ENCODE measurements at places on chromosomes 2 and 18. TPM values are rescaled to one million over a fixed set of nuclear protein-coding genes. Genes with fewer than 3 reads are reported as not detected.

The LRP1B gene
- not detected for total RNA-seq

The HDLBP gene
- total RNA-seq = 163 TPM

The IL36RN gene
- total RNA-seq = not detected

The REEP1 gene
- 0.39 TPM for total RNA-seq

The SPEG gene
- total RNA-seq = 1.5 TPM

The BUB1 gene
- 82.2 TPM for total RNA-seq

The SP140 gene
- 86.4 TPM for total RNA-seq

The EGR4 gene
- 0.10 TPM for total RNA-seq

The KCMF1 gene
- total RNA-seq = 77.7 TPM

The COLEC12 gene
- not detected for total RNA-seq

The CREG2 gene
- 0.43 TPM for total RNA-seq

The FAM110C gene
- total RNA-seq = 0.22 TPM

The AGBL5 gene
- 16.0 TPM for total RNA-seq

The AQP12B gene
- not detected for total RNA-seq

The MFSD2B gene
- not detected for total RNA-seq

The UGT1A8 gene
- not detected for total RNA-seq

The CPLX4 gene
- total RNA-seq = not detected

The CCDC85A gene
- total RNA-seq = not detected

The GRP gene
- not detected for total RNA-seq

The LIMS3 gene
- 2.5 TPM for total RNA-seq

The CRYGC gene
- total RNA-seq = not detected

The PLGLB2 gene
- total RNA-seq = 3.7 TPM

The CTLA4 gene
- 19.1 TPM for total RNA-seq

The TRIP12 gene
- total RNA-seq = 203 TPM

The FBXO15 gene
- 0.43 TPM for total RNA-seq

The UGT1A3 gene
- not detected for total RNA-seq

The ANKRD44 gene
- 242 TPM for total RNA-seq

The RAB6C gene
- total RNA-seq = not detected

The SRBD1 gene
- total RNA-seq = 21.5 TPM

The NRBP1 gene
- 74.0 TPM for total RNA-seq

The EMILIN1 gene
- total RNA-seq = 1.0 TPM

The XDH gene
- total RNA-seq = 0.99 TPM

The MCEE gene
- total RNA-seq = 14.4 TPM

The ARHGAP25 gene
- total RNA-seq = 83.1 TPM

The CHRNA1 gene
- not detected for total RNA-seq

The TMEM198 gene
- 1.1 TPM for total RNA-seq

The PXDN gene
- total RNA-seq = not detected

The INPP1 gene
- total RNA-seq = 3.7 TPM

The MTA3 gene
- total RNA-seq = 28.8 TPM

The GREB1L gene
- total RNA-seq = not detected

The LRRC30 gene
- not detected for total RNA-seq

The DAPL1 gene
- total RNA-seq = not detected

The TRABD2A gene
- total RNA-seq = 101 TPM

The ST8SIA3 gene
- total RNA-seq = not detected

The SLC8A1 gene
- total RNA-seq = 0.20 TPM

The KCNF1 gene
- total RNA-seq = not detected

The ICA1L gene
- 2.8 TPM for total RNA-seq

The DYNAP gene
- total RNA-seq = not detected

Data from activated naive CD4-positive, alpha-beta T cell treated with anti-CD3 and anti-CD28 coated beads, Interleukin-2, amount 10 ng/mL, durations not matched to agents 5 hours and 36 hours (primary cell).